PC-9 (cell line): ENCODE measurements at places on chromosomes 5 and 9. TPM values are rescaled to one million over a fixed set of nuclear protein-coding genes. Genes with fewer than 3 reads are reported as not detected.

Gene FAM78A
- 1.3 and 1.6 TPM in 2 replicates for total RNA-seq

Gene ADGRD2
- not detected in 2 replicates for total RNA-seq

Gene LCN9
- total RNA-seq, result not detected in 2 replicates

Gene IRGM
- total RNA-seq, result not detected in 2 replicates

DNA sequence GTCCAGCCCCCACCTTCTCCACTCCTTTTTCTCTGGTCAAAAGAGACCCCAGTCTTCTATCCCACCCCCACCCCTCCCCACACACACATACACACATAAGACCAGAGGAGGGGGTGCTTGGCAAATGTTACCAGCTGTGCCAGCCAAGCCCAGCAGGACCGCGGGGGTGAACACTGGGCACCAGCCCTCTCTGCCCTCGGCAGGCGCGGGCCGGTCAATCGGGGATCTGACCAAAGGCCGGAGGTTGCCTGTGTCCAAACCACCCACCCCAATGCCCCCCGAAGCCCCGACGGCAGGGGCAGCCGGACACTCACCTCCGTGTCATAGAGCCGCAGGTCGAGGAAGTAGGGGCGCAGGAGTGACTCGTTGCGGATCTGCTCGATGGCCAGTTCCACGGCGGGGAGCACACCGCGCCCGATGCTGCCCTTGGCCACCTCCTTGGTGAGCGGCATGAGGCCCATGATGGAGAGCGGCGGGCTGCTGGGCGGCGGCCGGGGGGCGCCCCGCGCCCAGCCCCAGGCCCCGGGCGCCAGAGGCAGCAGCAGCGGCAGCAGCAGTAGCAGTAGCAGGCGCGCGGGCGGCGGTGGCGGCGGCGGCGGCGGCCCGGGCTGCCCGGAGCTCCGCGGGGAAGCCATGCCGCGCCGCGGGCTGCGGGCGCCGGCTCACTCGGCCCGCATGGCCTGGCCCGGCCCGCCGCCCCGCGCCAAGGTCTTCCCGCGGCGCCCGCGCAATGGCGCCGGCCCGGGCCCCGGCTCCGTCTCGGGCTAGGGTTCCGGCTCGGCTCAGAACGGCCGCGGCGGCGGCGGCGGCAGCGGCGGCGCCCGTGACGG is 417 bp downstream of the GABBR2 start:
- no peaks in the 10 kb centered on the region for H3K36me3 ChIP-seq
- peaks cover 6% of the 10 kb centered on the region for H3K4me1 ChIP-seq
- H3K27ac ChIP-seq, result no peak overlapping the region
- DNase-seq, result no peak
- peak overlapping the region; percentile 60 for H3K4me3 ChIP-seq

DNA sequence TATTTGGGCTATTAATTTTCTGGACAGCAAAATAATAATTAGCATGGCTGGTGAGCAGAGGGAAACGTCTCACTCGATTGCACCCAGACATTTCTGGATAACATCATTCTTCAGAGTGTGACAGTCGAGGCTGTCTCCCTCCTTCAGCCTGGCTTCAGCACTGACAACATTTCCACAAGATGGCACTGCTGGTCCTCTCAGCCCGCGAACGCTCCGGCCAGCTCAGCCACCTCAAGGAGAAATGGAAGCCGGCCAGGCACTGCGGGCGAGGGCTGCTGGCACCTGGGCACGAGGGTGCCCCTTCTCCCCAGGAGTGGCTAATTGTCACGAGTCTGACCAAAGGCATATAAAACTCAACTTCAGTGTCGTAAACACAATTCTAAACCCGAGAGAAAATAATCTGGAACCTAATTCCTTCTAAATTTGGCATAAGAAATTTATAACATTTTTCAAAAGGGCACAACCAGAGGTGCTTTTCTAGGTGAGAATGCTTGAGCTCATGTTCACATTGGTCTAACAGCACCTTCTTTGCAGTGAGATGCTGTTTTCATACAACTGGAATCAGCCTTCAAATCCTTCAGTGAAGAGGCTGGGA is 65.9 kb downstream of the DAP start:
- H3K27me3 ChIP-seq, result no peaks in the 10 kb centered on the region
- DNase-seq, result peak; percentile 93
- 0 out of 2 replicates have a peak, but pooled peaks cover 5% of the 10 kb centered on the region for H3K36me3 ChIP-seq

DNA sequence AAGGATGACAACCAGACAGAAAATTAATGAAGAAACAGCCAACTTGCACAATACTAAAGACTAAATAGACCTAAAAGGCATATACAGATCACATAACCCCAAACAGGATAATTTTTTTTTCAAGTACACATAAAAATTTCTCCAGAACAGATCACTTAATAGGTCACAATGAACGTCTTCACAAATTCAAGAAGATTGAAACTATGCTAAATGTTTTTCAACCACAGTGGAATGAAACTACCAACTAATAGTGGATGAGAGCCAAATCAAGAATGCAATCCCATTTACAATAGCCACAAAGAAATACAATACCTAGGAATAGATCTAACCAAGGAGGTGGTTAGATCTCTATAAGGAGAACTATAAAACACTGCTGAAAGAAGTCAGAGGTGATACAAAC is 145.8 kb downstream of the TMEM232 start:
- H3K4me1 ChIP-seq, result no peaks in the 10 kb centered on the region
- H3K36me3 ChIP-seq, result no peaks in the 10 kb centered on the region
- no peak overlapping the region for H3K4me3 ChIP-seq
- DNase-seq, result no peak

- H3K36me3 ChIP-seq, result peaks cover 3% of the 10 kb centered on the region; the same call in 1 of the 2 replicates
- H3K27ac ChIP-seq, result no peak overlapping the region
- H3K27me3 ChIP-seq, result no peaks in the 10 kb centered on the region
- no peak overlapping the region for H3K4me3 ChIP-seq
These were observed 93.5 kb downstream of the PLPP1 start for GRCh38 chr5:55441107-55441771.

DNA sequence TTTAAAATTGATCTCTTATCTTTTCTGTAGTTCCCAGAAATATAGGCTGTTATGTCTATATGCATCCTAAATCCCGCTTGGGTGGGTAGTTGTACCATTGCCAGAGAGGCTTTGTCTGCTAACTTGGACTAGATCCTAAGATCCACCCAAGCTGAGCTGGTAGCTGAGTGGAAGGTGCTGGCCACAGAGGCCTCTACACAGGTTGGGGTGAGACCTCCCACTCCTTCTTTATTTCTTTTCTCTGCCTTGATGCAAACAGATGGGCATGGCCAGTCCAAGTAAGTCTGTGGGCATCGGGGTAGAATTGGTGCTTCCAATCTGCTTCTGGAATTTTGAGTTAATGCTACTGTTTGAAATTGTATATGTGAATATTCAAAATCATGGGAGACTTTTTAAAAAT is 14.4 kb upstream of the GADD45G start:
- H3K27me3 ChIP-seq, result peaks cover 89% of the 10 kb centered on the region
- H3K4me1 ChIP-seq, result no peaks in the 10 kb centered on the region
- no peak overlapping the region for H3K27ac ChIP-seq
- no peak for DNase-seq
- no peaks in the 10 kb centered on the region for H3K36me3 ChIP-seq
- H3K4me3 ChIP-seq, result no peak overlapping the region

DNA sequence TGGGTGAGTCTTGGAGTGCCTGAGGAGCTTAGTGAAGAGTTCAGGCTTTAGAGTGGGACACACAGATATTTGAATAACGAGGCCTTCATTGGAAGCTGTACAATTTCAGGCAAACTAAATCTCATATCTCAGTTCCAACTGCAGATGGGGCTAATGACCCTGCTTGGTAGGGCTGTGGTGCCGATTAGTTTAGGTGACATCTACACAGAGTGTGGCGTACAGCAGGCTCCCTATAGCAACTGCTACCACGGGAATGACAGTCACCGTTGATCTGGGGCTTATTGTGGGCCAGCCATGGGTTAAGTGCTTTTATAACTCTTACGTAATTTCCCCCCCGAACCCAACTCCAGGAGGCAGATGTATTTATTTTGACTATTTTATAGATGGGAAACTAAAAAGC is 70.8 kb downstream of the FAT2 start:
- H3K36me3 ChIP-seq, result no peaks in the 10 kb centered on the region
- no peaks in the 10 kb centered on the region for H3K27me3 ChIP-seq
- no peak for DNase-seq
- no peak overlapping the region for H3K27ac ChIP-seq
- H3K4me3 ChIP-seq, result no peak overlapping the region

DNA sequence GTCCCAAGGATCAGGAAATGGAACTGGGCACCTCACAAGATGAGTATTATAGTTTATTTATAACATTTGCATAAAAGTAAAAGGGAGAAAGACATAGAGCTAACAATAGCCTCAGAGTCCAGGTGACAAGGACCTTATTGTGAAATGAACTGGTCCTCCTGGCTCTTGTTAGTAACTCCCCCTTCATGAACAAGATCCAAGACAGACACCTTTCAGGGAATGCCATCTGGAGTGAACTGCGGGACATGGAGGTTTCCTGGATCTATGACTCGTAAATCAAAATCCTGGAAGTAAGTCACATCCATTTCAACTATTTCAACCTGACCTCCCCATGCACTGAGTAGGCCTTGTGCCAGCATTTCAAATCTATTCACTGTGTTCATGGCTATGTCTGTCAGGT is 129.5 kb upstream of the GAS1 start:
- 0 out of 2 replicates have a peak, but pooled peaks cover 9% of the 10 kb centered on the region for H3K4me1 ChIP-seq
- H3K27me3 ChIP-seq, result no peaks in the 10 kb centered on the region
- no peak overlapping the region for H3K27ac ChIP-seq
- no peak for DNase-seq
- no peaks in the 10 kb centered on the region for H3K36me3 ChIP-seq
- H3K4me3 ChIP-seq, result no peak overlapping the region

DNA sequence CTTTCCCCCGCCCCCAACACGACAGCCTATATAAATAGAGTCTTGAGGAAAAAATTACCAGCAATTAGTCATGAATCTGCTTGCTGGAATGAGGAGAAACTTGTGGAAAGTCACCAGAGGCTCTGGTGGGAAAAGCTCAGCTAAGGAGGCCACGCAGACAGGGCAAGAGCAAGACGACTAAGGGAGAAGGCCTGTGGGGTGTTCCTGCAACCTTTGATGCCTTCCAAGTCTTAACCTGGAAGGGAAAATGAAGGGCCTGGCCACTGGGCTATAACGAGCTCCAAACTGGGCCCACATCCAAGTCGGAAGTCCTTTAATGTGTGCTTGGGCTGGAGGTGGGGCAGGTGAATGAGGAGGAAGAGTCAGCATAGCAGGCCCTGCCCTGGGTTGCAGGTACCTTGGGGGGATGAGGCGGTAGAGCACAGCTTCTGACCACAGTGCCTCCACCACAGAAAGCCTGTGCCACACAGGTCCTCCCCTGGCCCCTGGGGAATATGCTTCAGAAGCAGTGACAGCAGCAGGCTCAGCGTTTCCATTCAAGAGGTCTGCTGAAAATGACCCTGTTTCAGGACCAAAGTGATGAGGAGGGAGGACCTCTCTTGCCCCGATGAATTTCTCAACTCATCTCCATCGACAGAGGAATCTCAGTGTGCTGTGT is 92.8 kb upstream of the LRRTM2 start:
- peaks cover 4% of the 10 kb centered on the region; the same call in 1 of the 2 replicates for H3K4me1 ChIP-seq
- H3K36me3 ChIP-seq, result no peaks in the 10 kb centered on the region
- H3K4me3 ChIP-seq, result no peak overlapping the region
- DNase-seq, result no peak
- H3K27ac ChIP-seq, result no peak overlapping the region

DNA sequence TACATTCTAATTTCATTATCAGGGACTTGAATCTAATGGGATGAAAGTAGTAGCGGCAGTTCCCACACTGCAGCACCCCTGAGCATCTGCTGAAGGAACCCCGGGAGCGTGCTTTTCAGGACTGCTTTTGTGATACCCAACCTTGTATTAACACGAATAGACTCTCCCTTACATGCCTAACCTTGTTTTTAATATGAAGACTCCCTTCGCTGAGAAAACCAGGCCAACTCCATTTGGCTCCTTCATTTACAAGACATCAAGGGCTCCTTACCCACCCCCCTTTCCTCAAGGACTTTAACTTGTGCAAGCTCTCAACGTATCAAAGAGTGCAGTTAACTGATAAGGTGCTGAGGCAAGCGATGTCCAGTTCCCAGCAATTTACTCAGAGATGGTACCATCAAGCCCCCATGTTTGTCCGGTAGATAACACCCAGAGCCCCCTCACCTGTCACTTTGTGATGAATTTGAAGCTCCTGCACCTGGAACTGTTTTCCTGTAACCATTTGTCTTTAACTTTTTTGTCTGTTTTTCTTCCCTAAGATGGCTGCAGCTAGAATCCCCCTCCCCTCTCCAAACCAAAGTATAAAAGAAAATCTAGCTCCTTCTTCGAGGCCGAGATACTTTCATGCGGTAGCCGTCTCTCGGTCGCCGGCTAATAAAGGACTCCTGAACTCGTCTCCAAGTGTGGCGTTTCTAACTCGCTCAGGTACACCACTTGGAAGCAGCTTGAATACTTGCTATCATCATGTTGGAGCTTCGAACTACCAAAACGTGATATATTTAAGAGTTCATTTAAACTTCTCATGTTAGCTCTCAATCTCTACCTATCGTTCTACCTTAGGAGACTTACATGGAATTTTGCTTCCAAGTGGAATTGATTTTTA is 10.7 kb downstream of the HNRNPH1 start:
- H3K4me1 ChIP-seq, result no peaks in the 10 kb centered on the region; the same call in 1 of the 2 replicates
- no peak for DNase-seq
- no peak overlapping the region for H3K27ac ChIP-seq
- H3K36me3 ChIP-seq, result peaks cover 69% of the 10 kb centered on the region
- no peaks in the 10 kb centered on the region for H3K27me3 ChIP-seq

DNA sequence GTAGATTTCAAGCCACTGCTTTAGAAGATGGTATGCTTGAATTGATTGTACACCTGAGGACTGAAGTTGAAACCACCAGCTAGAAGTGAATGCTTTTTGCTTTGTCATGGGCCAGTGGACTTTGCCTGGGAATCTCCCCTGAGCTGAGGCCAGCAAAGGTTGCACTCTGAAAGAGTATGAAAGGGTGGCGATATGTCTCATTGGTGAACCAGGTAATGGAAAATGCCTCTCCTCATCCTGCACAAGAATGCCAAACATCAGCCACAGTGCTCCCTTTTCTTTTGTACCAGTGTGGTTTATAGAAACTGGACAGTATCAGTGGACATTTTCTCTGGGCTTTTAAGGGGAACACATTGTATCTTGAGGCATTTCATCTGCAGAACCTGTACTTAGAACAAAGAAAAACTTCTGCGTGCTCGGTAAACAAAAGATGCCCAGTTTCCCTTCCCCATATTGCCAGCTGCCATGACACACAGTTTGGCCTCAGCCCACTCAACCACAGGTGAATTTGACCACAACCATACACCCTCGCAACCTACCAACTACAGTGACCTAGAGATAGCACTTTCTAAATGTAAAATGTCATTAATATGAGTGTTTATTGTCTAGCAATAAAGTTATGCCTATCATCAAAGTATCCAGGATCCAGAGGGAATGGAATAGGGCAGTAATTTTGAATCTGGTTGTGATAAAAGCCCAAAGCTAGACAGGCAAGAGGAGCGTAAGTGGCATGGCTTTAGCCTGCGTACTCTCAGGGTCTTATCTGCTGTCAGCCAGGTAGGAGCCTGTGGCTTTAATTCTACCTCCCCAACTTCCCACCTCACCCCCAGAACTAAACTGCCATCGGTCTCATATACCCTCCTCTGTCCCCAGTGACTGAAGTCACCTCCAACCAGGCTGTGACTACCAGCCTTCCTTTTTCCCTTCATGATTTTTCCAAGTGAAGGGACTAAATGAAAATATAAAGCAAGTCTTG is 79.5 kb upstream of the LHFPL2 start:
- H3K4me3 ChIP-seq, result no peak overlapping the region
- H3K27ac ChIP-seq, result no peak overlapping the region
- H3K4me1 ChIP-seq, result peaks cover 4% of the 10 kb centered on the region; the same call in 1 of the 2 replicates

GRCh38 chr5:149063017-149063687 is at the start of gene SH3TC2:
TSS of gene SH3TC2 (minus strand) at chr5:149063062. CDS start at chr5:149063022, 40 bp downstream.
- no peaks in the 10 kb centered on the region for H3K27me3 ChIP-seq
- peaks cover 50% of the 10 kb centered on the region for H3K36me3 ChIP-seq
- peak within 1 kb of the TSS; percentile 99 for H3K27ac ChIP-seq
- peaks cover 68% of the 10 kb centered on the region for H3K4me1 ChIP-seq
- peak; percentile 81 for DNase-seq
- peak within 1 kb of the TSS; percentile 46; the same call in 1 of the 2 replicates for H3K4me3 ChIP-seq
